Activated CD8-positive, alpha-beta memory T cell treated with anti-CD3 and anti-CD28 coated beads for 48 hours (primary cell): ENCODE measurements at places on chromosomes 1 and 21.

DNA sequence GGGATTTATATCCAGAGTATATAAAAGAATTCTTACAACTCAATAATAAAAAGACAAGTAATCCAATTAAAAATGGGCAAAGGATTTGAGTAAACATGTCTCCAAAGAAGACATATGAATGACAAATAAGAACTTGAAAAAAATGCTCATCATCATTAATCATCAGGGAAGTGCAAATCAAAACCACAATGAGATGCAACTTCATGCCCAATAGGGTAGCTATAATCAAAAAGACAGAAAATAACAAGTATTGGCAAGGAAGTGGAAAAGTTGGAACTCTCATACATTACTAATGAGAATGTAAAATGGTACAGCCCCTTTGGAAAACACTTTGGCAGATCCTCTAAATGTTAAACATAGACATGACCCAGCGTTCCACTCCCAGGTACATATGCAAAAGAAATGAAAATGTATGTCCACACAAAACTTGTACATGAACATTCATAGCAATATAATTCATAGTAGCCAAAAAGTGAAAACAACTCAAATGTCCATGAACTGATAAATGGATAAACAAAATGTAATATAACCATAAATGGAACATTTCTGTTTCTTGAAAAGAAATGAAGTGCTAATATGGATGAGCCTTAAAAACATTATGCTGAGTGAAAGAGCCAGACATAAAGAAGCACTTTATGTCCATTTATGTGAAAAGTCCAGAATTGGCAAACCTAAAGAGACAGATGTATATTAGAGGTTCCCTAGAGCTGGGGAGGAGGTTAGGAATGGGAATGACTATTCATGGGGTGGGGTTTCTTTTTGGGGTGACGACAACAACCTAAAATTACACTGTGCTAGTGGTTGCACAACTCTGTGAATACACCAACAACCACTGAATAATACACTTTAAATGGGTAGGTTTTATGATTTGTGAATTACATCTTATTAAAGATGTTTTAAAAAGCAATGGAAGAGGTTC is 259.7 kb downstream of the RHOU start:
- no peak for DNase-seq

DNA sequence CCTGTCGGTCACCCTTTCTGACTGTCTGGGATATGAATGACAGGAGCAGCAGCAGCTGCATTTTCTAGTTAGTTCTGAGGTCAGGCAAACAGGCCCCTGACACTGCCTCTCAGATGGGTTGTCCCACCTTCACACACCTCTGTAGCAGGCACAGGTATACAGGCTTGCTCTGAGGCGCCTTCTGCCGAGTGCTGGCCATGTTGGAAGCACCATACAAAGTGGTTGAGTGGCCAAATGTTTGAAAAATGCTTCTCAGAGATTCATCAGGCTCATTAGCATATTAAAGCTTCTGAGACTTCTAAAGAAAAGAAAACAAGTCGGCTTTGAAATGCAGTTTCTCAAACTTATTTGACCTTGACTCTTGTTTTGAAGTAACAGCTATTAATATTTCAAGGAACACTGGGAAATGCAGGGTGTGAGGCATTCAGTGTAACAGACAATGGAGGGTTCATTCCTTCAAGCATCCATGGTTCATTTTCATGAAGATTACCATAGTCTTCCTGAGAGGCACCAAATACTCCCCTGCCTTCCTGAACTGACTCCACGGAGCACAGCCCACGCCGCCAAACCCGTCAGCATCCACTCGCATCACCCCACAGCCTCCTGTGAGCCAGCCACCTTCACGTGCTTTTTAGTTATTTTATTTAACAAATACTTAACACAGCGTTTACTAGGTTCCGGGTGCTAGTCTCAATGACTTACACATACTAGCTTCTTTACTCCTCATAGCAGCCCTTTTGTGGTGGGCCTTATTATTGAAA is 81.8 kb downstream of the KCNN3 start:
- no peak for DNase-seq

- DNase-seq: no peak
Observed at GRCh38 chr1:22685591-22686059, 25.0 kb upstream of the EPHB2 start.

DNA sequence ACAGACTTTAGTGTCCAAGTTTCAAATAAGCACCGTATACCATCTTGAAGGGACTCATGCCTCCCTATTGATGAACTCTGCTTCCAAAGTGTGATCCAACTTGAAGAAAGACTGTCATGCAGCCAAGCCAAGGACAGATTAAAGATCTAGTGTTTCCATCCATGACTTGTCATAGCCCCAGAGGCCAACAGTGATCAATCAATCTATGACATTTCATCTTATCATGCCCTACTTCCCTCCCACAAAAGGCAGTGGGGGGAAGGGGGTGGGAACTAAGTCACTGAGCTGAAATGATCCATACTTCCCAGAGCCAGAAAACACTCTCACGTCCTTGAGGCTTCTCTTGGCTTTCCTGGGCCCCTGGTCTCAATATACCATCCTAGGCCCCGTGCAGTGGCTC is 4.0 kb downstream of the SERPINC1 start:
- no peak for DNase-seq

- DNase-seq: peak; percentile 23
Observed at GRCh38 chr1:157193702-157194391, 55.7 kb upstream of the ETV3 start.

- no peak for DNase-seq
Observed at GRCh38 chr1:119448127-119448511, 33.2 kb downstream of the HSD3B2 start.

- no peak for DNase-seq
Observed at GRCh38 chr1:179923029-179923428, 31.6 kb upstream of the CEP350 start.

DNA sequence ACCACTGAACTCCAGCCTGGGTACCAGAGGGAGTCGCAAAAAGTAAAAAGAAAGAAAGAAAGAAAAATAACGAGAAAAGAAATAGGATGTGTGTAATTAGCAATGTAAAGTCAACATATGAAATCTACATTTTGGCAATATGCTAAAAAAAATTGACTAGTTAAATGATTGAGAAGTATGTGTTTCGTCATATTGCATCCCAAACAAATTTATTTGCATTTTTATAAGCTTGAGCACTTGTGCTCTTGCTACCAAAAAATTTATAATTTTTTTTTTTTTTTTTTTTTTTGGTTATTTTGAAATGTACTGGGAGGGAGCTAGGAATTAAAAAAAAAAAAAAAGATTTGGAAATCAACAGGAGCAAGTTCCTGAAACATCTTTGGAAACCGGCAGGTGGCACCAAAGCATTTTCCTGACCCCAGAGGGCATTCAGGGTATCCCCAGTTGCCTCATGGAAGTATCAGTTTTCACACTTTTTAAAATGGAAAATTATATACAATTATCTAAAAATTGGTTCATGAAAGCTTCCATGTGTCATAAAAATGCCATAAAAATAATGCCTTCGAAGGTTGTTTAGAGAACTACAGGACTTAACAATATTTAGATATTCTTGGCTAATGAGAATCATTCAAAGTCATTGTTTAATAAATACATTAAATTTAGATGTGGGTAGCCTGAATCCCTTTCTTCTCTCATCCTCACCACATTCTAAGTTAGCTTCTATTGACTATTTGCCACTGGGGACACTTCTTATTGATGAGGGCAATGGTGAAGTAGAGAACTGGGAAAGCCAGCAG is 4.8 kb upstream of the HEATR1 start:
- no peak for DNase-seq

DNA sequence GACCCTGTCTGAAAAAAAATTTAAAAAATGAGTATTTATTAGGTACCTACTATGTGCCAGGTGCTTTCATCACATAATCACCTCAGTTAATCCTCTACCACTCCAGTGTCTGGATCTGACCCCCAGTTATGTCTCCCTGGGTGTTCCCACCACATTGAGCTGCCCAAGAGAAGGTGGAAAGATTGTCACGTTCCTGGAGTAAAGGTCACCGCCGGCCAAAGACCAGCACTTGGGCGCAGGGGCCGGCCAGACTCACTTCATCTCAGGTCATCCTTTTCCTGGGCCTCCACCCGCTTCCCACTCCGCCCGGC is 714 bp downstream of the PYCR2 start:
- DNase-seq: no peak

DNA sequence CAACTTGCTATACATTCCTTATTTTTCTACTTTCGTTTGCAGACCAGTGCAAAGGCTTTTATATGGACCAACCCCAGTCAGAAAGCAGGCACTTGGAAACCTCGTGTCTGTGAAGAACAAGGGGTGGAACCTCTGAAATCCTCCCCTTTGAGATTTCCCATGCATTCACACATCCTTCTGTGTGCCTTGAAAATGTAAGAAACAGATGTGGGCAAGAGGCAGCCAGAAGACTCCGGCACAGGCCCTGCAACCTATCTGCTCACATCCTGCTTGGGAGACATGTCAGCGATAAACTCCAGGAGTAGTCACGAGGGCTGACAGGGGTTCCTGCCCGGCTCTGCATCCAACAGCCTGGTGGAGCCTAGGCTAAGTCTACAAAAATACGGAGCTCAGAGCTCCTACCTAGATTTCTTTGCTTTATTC is 42.5 kb downstream of the ETS2 start:
- no peak for DNase-seq

DNA sequence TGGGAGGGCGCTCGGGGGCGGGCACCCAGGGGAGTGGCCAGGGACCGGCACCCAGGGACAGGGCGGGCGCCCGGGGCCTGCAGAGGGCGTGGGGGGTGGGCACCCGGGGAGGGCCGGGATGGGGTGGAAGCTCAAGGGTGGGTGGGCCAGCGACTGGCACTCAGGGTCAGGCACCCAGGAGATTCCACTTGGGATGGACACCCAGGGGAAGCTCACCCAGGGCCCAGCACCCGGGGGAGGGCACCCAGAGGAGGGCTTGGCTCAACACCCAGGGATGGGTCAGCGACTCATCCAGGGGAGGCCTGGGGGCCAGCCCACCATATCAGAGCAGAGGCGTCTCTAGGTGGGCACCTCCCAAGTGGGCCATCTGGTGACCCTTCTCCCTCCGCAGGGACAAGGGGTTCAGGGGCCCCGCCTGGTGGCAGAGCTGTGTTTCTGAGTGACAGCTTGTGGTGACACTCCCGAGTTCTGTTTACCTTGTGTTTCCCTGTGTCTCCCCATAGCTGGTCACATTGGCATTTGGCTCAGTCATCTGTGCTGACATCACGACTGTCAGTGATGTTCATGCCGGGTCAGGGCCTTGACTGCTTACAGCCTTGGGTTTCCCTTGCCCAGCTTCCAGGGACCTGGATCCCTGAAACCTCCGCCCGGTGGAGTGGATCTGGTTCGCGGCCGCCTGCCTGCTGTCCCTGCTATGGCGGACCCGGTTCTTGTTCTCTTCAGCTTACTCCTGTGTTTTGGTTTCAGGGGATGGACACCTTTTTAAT is 749 bp downstream of the IBA57 start:
- peak; percentile 15 for DNase-seq

DNA sequence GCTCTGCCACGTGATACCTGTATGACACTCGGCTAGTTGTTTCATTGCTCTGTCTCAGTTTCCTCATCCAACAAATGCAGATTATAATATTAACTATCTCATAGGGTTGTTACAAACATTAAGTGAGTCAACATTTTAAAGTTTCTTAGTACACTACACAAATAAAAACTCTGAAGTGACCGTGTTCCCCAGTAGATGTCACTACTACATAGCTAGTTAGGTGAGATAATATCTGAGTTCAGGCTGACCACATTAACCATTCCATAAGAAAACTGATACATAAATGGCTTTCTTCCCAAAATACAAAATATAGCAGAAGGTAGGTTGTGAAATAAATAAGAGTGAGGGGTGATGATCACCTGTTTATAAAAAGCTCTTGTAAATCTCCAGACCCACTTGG is 214.1 kb downstream of the NUF2 start:
- DNase-seq: no peak

GRCh38 chr1:201023517-201023902 is at the start of gene KIF21B:
Gene KIF21B, minus strand, starts transcription at chr1:201023714. Its CDS starts 331 bp downstream, at chr1:201023383.
- peak; percentile 75 for DNase-seq

DNA sequence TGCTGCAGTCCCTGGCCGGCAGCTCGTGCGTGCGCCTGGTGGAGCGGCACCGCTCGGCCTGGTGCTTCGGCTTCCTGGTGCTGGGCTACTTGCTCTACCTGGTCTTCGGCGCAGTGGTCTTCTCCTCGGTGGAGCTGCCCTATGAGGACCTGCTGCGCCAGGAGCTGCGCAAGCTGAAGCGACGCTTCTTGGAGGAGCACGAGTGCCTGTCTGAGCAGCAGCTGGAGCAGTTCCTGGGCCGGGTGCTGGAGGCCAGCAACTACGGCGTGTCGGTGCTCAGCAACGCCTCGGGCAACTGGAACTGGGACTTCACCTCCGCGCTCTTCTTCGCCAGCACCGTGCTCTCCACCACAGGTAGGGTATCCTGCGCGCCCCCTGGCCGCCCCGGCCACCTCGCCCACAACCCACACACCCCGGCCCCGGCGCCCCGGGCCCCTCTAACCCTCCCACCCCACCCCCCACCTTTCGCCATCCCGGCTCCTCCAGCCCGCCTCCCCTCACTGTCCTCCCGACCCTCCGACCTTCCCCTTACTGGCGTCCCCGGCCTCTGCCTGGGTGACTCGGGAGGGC is 352 bp downstream of the KCNK1 start:
- no peak for DNase-seq

DNA sequence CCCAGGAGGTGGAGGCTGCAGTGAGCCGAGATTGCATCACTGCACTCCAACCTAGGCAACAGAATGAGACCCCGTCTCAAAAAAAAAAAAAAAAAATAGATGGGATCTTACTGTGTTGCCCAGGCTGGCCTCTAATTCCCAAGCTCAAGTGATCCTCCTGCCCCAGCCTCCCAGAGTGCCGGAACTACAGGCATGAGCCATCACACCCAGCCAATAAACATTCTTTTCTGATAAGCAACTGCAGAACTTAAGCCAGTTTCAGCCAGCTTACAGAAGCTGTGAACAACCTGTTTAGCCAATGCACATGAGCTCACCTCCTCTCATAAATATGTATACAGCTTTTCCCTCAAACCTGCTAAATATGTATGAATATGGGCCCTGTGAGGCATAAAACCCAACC is 3.1 kb upstream of the MIIP start:
- no peak for DNase-seq

DNA sequence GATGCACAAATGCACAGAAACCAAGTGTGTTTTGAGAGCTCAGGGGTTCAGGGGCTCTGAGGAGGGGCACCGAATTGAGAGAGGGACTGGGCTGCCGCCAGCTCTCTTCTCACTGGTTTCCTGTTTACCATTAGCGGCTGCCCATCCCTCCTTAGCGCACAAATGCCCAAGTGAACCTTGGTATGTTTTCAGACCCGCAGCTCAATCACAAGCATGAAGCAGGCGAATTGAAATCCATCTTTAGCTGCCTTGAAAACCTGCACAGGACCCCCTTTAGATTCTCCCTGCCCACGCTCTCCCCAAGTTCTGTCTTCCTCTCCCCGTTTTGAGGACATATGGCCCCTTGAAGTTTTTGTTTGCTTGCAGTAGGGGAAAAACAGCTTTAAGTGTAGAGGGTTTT is 61.1 kb upstream of the ACOT11 start:
- DNase-seq: no peak

GRCh38 chr21:35195232-35195631 is 146.1 kb upstream of the RUNX1 start:
- DNase-seq: no peak

DNA sequence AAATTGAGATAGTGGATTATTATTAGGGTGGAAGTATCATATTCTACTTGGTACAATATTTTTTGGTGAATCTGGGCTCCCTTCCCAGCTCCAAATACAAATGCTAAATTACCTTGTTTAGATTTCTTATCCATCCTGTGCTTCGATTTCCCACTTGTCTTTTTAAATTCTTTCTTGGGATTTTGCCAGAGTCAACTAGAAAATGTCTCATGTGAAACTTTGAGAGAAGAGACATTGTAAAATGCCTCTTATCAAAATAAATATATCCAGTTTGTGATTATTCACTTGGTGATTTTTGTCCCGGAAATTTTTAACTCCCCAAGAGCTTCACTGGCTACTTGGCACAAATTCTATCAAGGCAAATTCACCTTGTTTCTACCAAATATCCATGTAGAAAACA is 202.0 kb downstream of the FMN2 start:
- no peak for DNase-seq
